Fibroblast of skin of left biceps (primary cell): ENCODE measurements at places on chromosomes 5 and 9.

DNA sequence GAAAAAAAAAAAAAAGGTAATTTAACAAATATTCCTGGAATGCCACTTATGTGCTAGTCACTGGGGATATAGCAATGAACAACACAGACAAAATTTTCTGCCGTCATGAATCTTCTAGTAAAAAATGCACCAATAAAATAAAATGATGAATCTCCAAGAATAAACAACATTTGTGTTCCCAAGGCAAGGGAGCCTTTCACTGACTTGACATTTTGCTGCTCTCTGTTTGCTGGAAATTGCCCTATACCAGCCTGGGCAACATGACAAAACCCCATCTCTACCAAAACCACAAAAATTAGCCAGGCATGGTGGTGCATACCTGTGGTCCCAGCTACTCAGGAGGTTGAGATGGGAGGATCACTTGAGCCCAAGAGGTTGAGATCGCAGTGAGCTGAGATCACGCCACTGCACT lies 64.5 kb upstream of the ERBIN start:
- DNase-seq: peak; percentile 92

- no peak for DNase-seq
Measured at GRCh38 chr5:76342474-76342873, 60.6 kb upstream of the IQGAP2 start.

DNA sequence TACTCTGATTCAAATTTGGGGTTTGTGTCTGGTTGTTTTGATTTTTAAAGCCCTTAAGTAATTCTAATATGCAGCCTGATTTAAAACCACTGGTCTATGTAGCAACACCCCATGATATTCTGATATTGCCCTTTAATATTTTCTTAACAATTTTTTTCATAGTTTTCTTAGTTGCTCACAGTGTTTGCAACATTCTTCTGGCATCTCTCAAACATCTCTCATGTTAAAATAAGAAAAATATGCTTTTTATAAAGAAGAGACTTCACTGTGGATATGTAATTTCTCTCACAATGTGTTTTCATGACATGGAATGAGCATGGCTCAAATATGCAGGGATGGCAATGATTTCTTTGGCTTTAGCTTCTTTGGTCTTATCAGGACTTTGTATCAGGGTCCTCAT lies 183.7 kb downstream of the TAF11L14 start:
- peak; percentile 34 for DNase-seq

- DNase-seq: no peak
Measured at GRCh38 chr9:110143950-110144545, 63.9 kb downstream of the C9orf152 start.

GRCh38 chr9:126852086-126852688 lies 8.3 kb upstream of the ZBTB34 start:
- no peak for DNase-seq

DNA sequence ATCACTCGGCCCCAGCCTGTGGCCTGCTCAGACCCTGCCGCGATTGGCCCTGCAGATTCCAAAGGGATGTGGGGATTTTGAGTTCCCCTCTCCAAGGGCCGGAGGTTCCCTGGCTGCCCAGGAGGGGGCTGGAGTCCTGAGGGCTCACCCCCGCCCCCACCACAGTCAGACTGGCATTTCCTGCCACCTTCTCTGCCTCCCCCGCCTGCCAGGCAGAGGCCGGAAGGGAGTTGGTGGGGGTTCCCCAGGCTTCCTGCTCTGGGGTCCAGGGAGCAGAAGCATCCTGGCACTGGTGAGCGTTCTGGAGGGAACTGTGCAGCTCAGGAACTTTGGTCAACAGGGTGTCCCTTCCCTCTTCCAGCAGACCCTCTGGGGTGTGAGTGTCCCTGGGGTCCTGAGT lies 70.6 kb downstream of the RXRA start:
- DNase-seq: no peak

DNA sequence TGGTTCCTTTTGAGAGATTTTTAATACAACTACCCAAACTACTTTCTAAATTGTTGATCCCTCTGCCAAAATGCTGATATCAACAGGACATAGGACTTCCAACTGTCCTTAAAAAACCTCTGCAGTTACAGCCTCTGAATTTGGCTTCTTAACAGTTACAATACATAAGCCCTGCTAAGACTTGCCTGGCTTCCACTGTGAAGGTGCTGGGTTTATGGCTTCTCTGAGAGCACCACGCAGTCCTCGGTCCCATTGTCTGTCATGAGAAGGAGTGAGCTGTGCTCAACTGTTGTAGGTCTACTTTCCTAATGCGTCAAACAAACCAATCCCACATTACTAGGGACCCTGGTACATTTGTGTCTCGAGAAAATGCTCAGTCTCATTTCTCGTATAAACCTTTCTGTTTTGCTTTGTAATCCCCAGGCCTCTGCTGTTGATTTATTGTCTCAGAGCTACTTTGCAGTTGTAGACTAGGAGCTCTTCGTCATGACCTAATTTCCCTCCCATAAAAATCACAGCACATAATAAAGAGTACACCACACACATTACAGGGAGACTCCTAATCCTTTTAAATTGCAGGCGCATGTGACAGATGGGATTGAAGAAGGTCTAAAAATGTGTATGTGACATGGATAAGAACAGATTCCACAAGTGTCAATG lies 274.9 kb downstream of the NR3C1 start:
- DNase-seq: no peak

- DNase-seq: no peak
Measured at GRCh38 chr9:127816362-127816725, 13.7 kb downstream of the FPGS start.

DNA sequence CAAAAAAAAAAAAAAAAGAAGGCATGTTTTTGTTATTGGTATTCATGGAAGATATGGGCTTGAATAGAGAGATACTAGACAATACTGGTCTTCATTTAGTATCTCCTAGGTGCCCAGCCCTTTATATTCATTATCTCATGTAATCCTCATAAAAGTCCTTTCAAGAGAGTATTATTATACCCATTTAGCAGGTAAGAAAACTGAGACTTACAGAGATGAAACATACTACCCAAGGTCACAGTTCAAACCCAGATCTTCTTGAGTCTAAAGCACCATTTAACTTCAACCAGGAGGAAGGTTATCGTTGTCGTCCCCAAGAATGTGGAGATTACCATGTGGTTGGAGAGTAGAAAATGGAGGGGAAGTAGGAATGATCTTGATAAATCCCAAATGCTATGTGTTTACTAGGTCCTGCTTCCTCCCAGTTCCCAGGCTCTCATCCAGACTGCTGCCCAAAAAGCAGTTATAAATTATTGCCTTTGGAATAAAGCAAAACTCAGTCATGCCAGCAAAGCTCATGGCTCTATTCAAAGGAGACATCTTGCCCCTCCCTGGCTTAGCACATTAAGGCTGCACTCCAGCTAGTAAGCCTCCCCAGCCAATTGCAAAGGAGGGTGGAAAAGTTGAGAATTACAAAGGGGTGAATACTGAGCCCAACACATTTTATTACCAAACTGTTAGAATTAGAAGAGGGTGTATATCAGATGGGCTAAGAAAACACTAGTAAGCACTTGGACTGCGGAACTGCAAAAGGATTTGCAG lies 163.9 kb downstream of the PIK3R1 start:
- no peak for DNase-seq

GRCh38 chr5:91339063-91339705 lies 43.9 kb downstream of the ARRDC3 start:
- no peak for DNase-seq

GRCh38 chr5:126103868-126104267 lies 319.3 kb upstream of the GRAMD2B start:
- no peak for DNase-seq

GRCh38 chr9:137268538-137269201 lies 8.9 kb upstream of the TOR4A start:
- no peak for DNase-seq

- DNase-seq: no peak
Measured at GRCh38 chr9:111414406-111414805, 69.8 kb downstream of the ECPAS start.

DNA sequence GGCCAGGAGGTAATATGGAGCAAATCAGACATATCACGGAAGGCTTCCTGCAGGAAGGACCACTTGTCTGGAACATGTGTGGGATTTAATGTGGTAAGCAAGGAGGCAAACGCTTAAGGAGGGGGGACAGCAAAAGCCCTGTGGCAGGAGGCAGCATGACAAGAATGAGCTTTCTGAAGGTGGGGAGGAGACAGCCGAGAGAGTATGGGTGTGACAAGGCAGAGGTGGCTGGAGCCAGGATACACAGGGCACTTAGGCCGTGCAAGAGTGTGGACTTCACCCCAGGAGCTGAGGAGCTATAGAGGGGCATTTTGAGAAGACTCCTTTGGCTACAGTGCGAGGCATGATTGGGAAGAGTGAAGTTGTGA lies 14.4 kb upstream of the S1PR3 start:
- no peak for DNase-seq

- no peak for DNase-seq
Measured at GRCh38 chr5:114391321-114391720, 29.5 kb downstream of the KCNN2 start.

DNA sequence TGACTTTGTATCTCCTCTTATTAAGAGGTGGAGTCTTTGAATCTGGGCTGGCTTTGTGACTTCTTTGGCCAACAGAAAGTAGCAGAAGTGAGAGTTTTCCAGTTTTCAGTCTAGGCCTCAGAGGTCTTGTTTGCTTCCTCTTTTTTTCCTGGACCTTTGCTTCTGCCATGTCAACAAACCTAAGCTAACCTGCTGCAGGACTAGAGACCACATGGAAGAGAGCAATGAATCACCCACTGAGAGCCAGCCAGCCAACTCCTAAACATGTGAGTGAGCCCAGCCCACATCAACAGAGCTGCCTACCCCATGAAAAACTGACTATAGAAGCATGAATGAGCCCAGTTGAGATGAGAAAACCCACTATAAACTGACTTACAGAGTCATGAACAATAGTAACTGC lies 29.9 kb downstream of the MRPL22 start:
- no peak for DNase-seq

- DNase-seq: no peak
Measured at GRCh38 chr5:179918742-179919486, 11.2 kb upstream of the TBC1D9B start.

- no peak for DNase-seq
Measured at GRCh38 chr9:82223442-82223841, 234.9 kb downstream of the SPATA31D1 start.

DNA sequence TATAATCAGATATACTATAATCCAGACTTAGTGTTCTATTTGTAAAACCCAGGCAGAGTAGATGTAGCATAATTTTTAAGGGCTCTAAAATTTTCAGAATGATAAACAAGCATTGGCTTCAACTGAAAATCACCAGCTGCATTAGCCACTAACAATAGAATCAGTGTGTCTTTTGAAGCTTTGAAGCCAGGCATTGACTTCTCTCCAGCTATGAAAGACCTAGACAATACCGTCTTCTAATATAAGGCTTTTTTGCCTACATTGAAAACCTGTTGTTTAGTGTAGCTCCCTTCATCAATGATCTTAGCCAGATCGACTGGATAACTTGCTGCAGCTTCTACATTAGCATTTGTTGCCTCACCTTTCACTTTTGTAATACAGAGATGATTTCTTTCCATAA lies 1877.3 kb upstream of the ACO1 start:
- no peak for DNase-seq

DNA sequence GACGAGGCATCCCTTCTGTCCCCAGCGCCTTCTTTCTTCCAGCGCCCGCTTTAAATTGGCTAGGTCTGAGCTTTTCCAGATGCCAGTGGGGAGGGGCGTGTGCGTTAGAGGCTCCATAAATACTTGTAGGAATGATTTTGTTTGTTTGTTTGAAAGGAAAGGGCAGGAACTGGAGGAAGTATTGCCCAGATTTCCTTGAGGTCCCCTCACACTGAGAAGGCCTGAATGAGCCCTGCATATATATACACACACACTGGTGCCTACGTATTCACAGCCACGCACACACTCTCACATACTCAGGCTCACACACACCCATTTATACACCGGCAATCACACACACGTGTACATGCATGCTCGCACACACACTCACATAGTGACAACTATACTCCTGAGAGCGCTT lies 1.0 kb upstream of the SLIT3 start:
- DNase-seq: no peak

GRCh38 chr5:12095808-12096281 lies 191.6 kb upstream of the CTNND2 start:
- no peak for DNase-seq

GRCh38 chr9:126626127-126626925 lies 12.6 kb downstream of the LMX1B start:
- no peak for DNase-seq

- DNase-seq: no peak
Measured at GRCh38 chr5:61081741-61082140, 80.5 kb downstream of the SMIM15 start.

DNA sequence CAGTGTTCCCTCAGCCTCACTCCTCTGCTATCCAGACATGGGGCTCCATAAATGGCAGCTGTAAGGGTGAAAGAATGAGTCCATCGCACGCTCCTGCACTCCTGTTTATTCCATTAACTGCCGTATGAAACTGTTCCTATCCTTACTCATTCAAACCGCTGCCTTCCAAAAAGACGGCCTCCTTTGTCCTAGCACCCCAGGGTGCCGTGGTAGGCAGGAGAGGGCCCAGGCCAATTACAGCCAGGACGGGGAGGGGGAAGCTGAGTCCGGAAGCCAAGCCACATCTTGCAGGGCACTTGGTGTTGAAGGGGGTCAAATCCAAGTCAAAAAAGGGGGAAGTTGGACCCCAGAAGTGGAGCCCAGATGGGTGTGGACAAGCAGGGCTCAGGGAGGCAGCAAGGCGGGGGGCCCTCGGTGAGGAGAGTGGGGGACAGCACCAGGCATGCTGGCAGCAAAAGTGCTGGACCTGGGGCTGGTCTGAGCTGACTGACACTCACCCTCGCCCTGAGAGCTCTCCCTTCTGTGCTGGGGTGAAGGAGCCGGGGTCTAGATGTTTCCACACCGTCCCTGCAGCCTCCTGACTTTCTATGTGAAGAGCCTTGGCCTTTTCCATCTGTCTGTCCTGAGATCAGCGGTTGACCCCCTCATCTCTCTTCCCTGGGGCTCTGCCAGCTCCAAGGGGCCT lies 63.3 kb downstream of the COL23A1 start:
- no peak for DNase-seq

- DNase-seq: peak; percentile 9
Measured at GRCh38 chr9:12922224-12922866, 147.5 kb downstream of the LURAP1L start.
